ENCODE measurements at places on chromosomes 16 and 17.

DNA sequence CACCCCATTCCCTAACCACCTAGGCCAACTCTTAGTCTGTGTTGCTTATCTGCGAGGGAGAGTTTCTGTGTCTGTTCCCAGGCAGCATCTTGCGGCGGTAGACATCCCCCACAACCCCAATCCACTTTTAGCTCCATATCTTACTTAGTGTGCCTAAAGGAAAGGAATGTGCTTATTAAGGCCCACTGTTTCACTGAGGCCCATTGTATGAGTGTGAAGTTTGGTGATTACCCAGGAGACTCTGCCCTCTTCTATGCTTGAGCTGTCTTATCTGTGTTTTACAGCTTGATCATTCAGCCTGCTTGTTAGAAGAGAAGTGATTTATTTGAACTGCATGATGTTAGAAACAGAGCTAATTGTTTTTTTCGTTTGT lies 10.3 kb upstream of the MLYCD start:
- DNase-seq: no peak

GRCh38 chr17:77428020-77428748 lies 287.4 kb downstream of the SEC14L1 start:
- DNase-seq: no peak

GRCh38 chr16:51172368-51172767 lies 21.3 kb upstream of the SALL1 start:
- DNase-seq: no peak

DNA sequence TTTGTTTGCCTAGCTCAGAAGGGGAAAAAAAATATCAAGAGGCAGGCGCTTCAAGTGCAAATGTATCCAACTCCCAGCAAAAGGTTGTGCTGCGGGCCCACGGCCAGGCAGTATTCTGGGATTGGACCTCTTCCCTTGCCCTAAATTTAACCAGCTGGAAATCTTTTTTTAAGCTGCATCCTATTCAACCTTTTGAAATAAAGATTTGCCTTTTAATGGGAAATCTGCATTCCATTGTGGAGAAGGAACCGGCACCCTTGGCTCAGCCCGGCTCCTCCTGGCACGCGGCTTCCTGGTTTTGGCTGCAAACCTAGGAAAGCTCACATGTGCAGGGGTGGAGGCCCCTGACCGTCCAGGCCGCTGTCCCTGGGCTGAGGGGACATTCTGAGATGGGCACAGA lies 38.8 kb upstream of the ENPP7 start:
- DNase-seq: no peak

DNA sequence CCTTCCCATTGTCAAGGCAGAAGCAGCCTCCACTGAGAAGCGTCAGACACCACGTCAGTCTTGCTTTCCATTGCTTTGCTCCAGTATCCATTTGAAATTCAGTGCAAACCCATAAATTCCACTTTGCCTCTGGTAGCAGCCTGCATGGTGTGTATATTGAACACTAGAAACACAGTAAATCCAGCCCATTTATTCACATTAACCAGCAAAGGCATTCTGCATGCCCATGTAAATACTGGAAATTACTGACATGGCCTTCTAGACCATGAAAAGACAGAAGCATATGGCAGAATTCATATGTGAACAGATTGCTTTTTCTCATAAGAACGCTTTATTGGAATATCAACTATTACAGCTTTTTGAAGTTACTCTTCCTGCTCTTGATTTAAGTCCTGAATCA lies 595.0 kb downstream of the WWOX start:
- DNase-seq: peak; percentile 57

DNA sequence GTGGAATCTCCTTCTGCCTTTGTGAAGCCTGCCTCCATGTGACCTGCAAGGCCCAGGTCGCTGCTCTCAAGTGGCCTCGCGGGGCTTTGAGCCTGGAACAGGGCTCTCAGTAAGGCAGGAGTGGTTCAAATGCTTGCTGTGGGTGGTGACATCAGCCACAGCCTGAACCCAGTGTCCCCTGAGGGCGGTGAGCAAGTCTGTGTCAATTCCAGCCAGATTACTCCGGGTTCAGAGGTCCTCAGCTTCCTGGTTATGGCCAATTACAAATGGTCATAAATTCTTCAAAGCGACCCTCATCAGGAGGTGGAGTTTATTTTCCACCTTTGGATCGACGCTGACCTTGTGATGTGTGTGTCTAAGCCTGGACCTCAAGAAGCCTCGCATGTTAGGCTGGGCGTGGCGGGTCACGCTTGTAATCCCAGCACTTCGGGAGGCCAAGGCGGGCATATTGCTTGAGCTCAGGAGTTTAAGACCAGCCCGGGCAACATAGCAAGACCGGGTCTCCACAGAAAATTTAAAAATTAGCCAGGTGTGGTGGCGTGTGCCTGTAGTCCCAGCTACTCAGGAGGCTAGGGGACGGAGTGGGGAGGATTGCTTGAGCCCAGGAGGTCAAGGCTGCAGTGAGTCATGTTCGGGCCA lies 17.3 kb downstream of the LGALS3BP start:
- DNase-seq: no peak

- peak; percentile 82 for DNase-seq
Measured at GRCh38 chr17:79188048-79188447, 113.4 kb downstream of the ENGASE start.

DNA sequence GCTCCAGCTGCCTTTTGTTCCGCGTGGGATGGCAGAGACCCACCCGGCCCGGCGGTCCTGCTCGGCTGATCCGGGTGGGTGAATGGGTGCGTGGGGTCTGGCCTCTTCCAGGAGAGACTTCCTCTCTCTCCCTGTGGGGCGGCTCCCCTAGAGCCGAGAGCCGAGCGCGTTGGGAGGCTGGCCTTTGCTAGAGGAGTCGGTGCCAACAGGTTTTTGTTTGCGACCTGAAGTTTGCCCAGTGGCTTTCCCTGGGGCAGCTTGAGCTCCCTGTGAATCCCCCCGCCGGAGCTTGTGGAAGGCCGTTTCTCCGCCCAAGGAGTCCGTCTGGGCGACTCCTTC lies 970 bp downstream of the EPN2 start:
- DNase-seq: peak; percentile 46

- peak; percentile 70 for DNase-seq
Measured at GRCh38 chr17:82330322-82331239, 3.0 kb downstream of the SECTM1 start.

- DNase-seq: no peak
Measured at GRCh38 chr16:79500286-79500685, 100.3 kb downstream of the MAF start.

- DNase-seq: no peak
Measured at GRCh38 chr16:54459509-54460262, 173.1 kb upstream of the IRX3 start.

- no peak for DNase-seq
Measured at GRCh38 chr17:16878606-16879005, 93.3 kb downstream of the TNFRSF13B start.

- no peak for DNase-seq
Measured at GRCh38 chr17:40604327-40605080, 39.2 kb upstream of the CCR7 start.

DNA sequence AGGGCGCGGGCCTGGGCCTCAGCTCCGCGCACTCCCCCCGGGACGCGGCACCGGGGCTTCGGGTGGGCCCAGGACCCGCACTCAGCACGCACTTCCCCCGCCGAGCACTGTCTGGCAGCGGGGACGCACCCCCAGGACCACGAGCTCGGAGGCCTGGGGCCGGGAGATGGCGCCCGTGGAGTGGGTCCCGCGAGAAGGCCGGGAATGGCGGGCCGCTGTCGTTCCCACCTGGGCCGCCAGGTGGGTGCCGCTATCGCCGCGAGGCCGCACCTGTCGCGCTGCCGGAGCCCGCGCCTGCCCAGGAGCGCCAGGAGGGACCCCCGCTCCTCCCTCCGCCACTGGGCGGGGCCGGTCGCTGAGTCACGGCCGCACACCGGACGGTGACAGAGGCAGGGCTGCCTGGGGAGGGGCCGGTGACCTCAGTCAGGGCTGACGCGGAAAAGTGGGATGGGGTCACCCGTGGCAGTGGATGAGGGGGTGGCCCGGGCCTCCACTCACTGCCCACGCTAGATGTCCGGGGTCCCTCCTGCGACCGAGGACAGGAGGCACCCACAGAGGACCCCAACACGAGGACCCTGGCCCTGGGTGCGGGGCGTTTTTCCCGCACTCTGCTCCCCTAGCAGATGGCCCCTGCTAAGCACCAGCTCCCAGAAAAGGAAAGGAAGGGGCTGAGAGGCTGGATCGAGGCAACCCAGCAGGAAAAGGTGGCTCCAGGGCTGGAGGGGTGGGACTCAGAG lies 6.9 kb upstream of the ACTG1 start:
- DNase-seq: peak; percentile 59

- no peak for DNase-seq
Measured at GRCh38 chr16:35628976-35629375, 2169.6 kb downstream of the TP53TG3F start.

DNA sequence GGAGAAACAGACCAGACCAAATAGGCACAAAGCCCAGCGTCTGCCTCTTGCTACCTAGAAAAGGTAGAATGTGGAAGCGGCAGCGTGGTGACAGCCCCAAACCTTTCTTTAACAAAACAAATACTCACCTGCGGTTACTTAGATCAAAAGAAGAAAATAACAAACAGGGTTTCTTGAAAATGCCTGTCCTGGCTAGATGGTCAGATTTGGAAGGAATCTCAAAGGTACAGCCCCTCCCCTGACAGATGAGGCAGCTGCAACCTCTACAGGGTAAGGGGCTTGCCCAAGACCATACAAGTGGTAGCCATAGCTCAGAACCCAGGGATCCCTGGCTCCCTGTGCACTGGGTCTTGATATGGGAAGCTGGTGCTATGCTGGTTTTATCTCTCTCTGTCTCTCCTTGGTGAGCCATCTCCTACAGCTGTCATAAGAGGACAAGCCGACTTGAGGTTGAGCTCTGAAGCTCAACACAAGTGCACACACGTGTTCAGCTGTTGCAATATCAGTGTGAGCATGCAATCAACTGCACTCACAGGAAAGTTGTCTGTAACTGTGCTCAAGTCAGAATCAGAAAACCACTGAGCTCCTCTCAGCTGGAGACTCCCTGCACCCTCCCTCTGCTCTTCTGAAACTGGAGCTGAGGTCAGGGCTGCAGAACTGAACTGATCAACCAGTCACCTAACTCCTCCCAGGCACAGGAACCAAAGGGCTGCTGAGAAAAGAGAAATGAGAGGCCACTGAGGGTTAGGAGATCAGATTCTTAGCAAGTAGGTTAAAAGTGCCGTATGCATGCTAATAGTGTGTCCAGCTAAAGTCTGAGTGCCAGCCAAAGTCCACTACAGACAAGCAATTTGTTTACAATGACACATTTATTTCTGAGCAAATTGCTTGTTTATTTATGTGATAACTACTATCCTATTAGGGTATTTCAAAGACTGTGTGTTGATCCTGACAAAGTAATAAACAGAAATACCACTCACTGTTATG lies 6.1 kb upstream of the RNF157 start:
- no peak for DNase-seq

- DNase-seq: no peak
Measured at GRCh38 chr16:5073279-5073629, 1.6 kb downstream of the ALG1 start.

DNA sequence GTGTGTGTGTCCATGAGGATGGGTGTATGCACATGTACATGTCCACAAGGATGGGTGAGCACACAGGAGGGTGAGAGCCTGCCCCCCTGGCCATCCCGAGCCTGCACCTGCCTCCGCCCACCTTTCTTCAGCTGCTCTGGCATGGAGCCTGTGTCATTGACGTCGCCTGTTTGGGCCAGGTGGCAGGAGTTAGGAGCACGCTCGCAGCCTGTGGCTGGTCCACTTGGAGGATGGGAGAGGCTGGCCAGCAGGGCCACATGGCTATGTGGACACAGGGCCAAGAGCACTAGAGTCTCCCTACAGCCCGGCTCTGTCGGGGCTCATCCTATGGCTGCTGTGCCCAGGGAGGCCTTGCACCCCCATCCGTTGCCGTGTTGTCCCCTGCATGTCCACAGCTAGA lies 21.4 kb downstream of the BAHCC1 start:
- no peak for DNase-seq

GRCh38 chr17:78524870-78525510 lies 52.2 kb downstream of the DNAH17 start:
- DNase-seq: no peak

GRCh38 chr17:82372249-82373071 lies 895 bp downstream of the UTS2R start:
- no peak for DNase-seq
